IMR-90 (cell line): ENCODE measurements at places on chromosomes 12 and 14. TPM values are rescaled to one million over a fixed set of nuclear protein-coding genes. Genes with fewer than 3 reads are reported as not detected.

- no peak overlapping the region for H3K27ac ChIP-seq
- H3K4me3 ChIP-seq = no peak overlapping the region
- no peak for DNase-seq
- peaks cover 1% of the 10 kb centered on the region; the same call in 1 of the 2 replicates for H3K4me1 ChIP-seq
- no peaks in the 10 kb centered on the region for H3K36me3 ChIP-seq
Measured at GRCh38 chr12:75579552-75579951, 68.1 kb upstream of the KRR1 start.

P3H3 gene
- total RNA-seq = 25.8 and 27.8 TPM in 2 replicates

- no peaks in the 10 kb centered on the region for H3K36me3 ChIP-seq
- H3K4me1 ChIP-seq = peaks cover 6% of the 10 kb centered on the region; the same call in 1 of the 2 replicates
- H3K4me3 ChIP-seq = no peak overlapping the region
- H3K27me3 ChIP-seq = no peaks in the 10 kb centered on the region
- H3K27ac ChIP-seq = no peak overlapping the region
- no peak for DNase-seq
Measured at GRCh38 chr14:52797653-52798052, 6.2 kb upstream of the GNPNAT1 start.

TAS2R30 gene
- 5.0 and 7.2 TPM in 2 replicates for total RNA-seq

DNA sequence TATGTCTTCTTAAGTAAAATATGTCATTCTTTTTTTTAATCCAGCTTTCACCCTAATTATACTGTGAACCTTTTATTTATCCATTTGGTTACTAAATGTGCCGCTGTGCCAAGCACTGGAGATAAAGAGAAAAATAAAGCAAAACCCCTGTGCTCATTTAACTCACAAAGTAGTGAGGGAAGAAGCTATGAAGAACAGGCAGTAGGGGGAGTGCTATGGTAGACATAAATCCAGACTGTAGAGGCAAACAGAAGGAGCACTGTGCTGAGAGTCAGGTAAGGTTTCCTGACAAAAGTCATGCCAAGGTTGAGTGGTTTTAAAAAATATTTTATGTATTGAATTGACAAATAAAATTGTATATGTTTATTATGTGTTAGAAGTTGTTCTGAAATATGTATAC is 188.5 kb upstream of the SYT10 start:
- no peak overlapping the region for H3K27ac ChIP-seq
- no peaks in the 10 kb centered on the region for H3K36me3 ChIP-seq
- no peaks in the 10 kb centered on the region for H3K4me1 ChIP-seq
- no peaks in the 10 kb centered on the region for H3K27me3 ChIP-seq

DNA sequence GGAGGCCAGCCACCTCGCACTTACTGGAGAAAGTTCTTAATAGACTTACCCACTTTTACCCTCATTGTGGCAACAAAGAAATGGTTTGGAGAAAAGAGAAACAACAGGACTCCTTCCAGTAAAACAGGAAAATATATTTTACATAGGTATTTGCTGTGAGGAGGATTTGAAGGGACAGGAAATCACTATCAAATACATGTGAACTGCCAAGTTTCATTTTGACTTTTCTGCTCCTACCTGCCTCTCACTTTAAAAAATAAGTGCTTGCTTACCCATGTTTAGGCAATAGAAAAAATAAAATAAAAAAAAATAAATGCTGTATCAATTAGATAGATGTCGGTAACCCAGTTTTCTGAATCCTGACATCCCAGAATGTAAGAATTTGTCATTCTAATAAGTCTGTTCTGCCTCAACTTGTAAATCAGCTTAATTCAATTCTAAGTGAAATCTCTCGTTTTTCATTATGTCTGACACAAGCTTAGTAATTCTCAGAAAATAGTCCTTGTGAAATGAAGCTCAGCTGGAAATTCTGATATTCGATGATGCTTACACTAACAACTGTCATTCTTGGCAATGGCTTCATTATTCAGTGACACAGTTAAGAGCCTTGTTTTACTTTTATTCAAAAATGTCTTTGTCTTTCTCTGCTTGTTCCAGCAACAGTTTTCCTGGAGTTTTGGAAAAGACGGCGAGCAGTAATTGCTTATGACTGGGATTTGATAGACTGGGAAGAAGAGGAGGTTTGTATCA is 131.3 kb downstream of the SLC5A8 start:
- H3K27ac ChIP-seq = no peak overlapping the region
- DNase-seq = no peak
- H3K4me3 ChIP-seq = no peak overlapping the region
- H3K36me3 ChIP-seq = peaks cover 11% of the 10 kb centered on the region
- no peaks in the 10 kb centered on the region for H3K27me3 ChIP-seq

GRCh38 chr12:24177889-24178288 is 228.4 kb upstream of the SOX5 start:
- no peaks in the 10 kb centered on the region for H3K4me1 ChIP-seq
- H3K27me3 ChIP-seq = no peaks in the 10 kb centered on the region
- H3K36me3 ChIP-seq = no peaks in the 10 kb centered on the region
- DNase-seq = no peak
- no peak overlapping the region for H3K27ac ChIP-seq
- no peak overlapping the region for H3K4me3 ChIP-seq

DNA sequence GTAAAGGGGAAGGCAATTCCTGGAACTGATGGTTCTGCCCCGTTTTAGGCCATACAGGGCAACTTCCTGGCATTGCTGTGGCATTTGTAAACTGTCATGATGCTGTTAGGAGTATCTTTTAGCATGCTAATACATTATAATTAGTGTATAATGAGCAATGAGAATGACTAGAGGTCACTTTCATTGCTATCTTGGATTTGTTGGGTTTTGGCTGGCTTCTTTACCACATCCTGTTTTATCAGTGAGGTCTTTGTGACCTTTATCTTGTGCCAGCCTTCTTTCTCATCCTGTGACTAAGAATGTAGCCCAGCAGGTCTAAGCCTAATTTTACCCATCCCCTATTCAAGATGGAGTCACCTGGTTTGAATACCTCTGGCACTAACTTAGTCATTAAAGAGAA is 51.2 kb downstream of the TESPA1 start:
- no peaks in the 10 kb centered on the region for H3K36me3 ChIP-seq
- no peaks in the 10 kb centered on the region for H3K27me3 ChIP-seq
- H3K4me1 ChIP-seq = no peaks in the 10 kb centered on the region; the same call in 1 of the 2 replicates
- peak; percentile 20 for DNase-seq
- no peak overlapping the region for H3K4me3 ChIP-seq

OTUB2 gene
- total RNA-seq = 2.2 and 2.5 TPM in 2 replicates

MYF6 gene
- total RNA-seq = not detected in 2 replicates

METAP2 gene
- total RNA-seq = 72.9 and 108 TPM in 2 replicates

METTL25 gene
- total RNA-seq = 3.0 and 5.8 TPM in 2 replicates

DNA sequence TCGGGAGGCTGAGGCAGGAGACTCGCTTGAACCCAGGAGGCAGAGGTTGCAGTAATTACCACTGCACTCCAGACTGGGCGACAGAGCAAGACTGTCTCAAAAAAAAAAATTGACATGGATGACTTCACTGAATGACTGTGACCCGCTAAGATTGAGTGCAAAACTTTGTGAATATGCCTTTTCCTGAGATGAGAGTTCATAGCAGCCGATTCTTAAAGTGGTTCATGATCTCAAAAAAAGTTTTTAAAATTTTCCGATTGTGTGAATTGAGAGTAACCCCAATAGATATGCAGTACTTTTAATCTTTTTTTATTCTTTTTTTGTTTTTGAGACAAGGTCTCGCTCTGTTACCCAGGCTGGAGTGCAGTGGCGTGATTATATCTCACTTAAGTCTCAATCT is 1.2 kb downstream of the TCTN1 start:
- DNase-seq = no peak
- peaks cover 2% of the 10 kb centered on the region; the same call in 1 of the 2 replicates for H3K36me3 ChIP-seq
- H3K4me1 ChIP-seq = no peaks in the 10 kb centered on the region
- H3K27ac ChIP-seq = no peak overlapping the region
- H3K27me3 ChIP-seq = no peaks in the 10 kb centered on the region

DNA sequence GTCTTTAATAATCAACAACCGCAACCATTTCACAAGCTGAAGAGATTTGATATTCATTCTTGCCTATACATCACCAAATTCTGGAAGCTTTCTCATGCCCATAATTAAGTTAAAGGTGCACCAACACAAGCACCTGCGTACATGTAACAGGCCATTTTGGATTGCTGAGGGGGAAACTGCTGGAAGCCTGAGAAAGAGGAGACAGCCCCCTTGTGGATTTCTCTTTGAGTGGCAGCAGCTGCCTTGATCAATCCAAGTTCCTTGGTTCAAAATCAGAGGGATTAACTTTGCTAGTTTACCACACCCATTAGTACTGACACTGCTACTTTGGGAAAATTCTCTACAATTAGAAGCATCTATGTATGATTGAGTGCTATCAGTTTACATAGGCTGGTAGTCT is 321.1 kb downstream of the NOVA1 start:
- no peaks in the 10 kb centered on the region for H3K36me3 ChIP-seq
- no peak for DNase-seq
- H3K27me3 ChIP-seq = no peaks in the 10 kb centered on the region
- no peak overlapping the region for H3K27ac ChIP-seq
- H3K4me3 ChIP-seq = no peak overlapping the region
- H3K4me1 ChIP-seq = peaks cover 2% of the 10 kb centered on the region

GRCh38 chr12:44441155-44441554 is 435.0 kb downstream of the NELL2 start:
- no peaks in the 10 kb centered on the region for H3K27me3 ChIP-seq
- no peaks in the 10 kb centered on the region for H3K4me1 ChIP-seq
- no peak overlapping the region for H3K27ac ChIP-seq
- DNase-seq = no peak

- H3K4me1 ChIP-seq = peaks cover 4% of the 10 kb centered on the region; the same call in 1 of the 2 replicates
- no peak overlapping the region for H3K27ac ChIP-seq
- H3K4me3 ChIP-seq = peak overlapping the region; percentile 26
- H3K36me3 ChIP-seq = no peaks in the 10 kb centered on the region
- peaks cover 78% of the 10 kb centered on the region for H3K27me3 ChIP-seq
Measured at GRCh38 chr12:48001505-48002413, 2.5 kb downstream of the COL2A1 start.

DNA sequence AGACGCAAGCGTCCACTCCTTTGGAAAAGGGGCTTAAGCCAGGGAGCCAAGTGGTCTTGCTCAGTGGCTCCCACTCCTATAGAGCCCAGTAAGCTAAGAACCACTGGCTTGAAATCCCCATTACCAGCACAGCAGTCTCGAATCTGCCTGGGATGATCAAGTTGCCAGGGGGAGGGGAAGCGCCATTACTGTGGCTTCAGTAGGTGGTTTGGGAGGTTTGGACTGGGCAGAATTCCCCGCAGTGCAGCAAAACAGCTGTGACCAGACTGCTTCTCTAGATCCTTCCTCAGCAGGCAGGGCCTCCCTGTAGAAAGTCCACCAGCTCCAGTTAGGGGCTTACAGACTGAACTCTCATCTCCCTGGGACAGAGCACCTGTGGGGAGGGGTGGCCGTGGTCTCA is 115.4 kb downstream of the TMEM117 start:
- H3K27me3 ChIP-seq = no peaks in the 10 kb centered on the region
- DNase-seq = no peak
- no peaks in the 10 kb centered on the region for H3K36me3 ChIP-seq
- H3K4me1 ChIP-seq = no peaks in the 10 kb centered on the region

GRCh38 chr14:86450085-86450484 is 920.1 kb downstream of the FLRT2 start:
- peak; percentile 15 for DNase-seq
- H3K4me1 ChIP-seq = no peaks in the 10 kb centered on the region
- H3K4me3 ChIP-seq = no peak overlapping the region
- no peaks in the 10 kb centered on the region for H3K36me3 ChIP-seq

DNA sequence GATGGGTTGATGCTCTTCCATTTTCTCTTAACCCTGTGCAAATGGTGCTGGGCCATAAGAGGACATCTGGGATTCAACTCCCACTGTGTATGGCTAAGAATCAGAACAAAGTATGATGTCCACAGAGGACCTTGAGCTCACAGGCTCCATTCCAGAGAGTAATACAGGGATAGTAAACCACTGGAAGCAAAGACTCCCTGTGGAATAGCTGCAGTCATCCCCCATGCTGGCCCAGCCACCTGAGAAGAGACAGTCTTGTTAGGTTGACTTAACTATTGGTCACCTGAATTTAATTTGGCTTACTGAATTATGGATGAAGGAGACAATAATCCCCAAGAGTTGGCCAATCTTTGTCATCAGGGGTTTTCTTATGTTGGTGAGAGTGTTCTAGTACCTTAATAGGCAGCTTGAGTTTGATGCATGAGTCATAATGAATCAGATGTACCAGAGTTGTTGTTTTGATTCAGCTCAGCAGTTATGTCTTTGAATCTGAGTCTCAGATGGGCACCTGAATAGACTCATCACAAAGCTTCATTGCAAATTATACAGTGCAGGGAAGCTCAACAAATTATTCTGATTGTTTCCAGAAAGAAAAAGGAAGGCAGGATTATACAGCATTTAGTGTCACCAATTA is 122.7 kb downstream of the SSPN start:
- H3K27me3 ChIP-seq = no peaks in the 10 kb centered on the region
- H3K4me3 ChIP-seq = no peak overlapping the region
- peaks cover 5% of the 10 kb centered on the region; the same call in 1 of the 2 replicates for H3K4me1 ChIP-seq
- no peak overlapping the region for H3K27ac ChIP-seq
- no peaks in the 10 kb centered on the region for H3K36me3 ChIP-seq
- DNase-seq = peak; percentile 84

DNA sequence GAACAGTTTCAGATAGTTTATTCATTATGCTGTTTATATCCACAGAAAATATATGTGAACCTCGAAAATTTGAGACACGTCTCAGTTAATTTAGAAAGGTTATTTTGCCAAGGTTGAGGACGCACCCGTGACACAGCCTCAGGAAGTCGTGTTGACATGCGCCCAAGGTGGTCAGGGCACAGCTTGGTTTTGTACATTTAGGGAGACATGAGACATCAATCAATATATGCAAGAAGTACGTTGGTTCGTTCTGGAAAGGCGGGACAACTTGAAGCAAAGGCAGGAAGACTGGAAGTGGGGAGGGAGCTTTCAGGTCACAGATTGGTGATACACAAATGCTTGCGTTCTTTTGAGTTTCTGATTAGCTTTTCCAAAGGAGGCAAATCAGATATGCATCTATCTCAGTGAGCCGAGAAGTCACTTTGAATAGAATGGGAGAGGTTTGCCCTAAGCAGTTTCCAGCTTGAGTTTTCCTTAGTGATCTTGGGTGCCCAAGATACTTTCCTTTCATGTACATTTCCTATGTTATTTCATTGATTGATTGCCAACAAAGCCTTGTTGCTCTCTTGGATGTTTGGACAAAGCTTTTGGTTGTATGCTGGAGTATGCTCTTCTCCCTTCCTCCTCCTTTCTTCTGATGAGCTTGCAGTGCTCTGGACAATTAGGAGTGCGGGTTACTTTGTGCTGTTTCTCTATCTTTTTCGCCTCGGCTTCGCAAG is 3.2 kb downstream of the SNAPC1 start:
- H3K4me1 ChIP-seq = peaks cover 8% of the 10 kb centered on the region
- no peak for DNase-seq
- H3K36me3 ChIP-seq = peaks cover 9% of the 10 kb centered on the region
- no peaks in the 10 kb centered on the region for H3K27me3 ChIP-seq
- peak overlapping the region; percentile 6; the same call in 1 of the 2 replicates for H3K4me3 ChIP-seq
- H3K27ac ChIP-seq = peak overlapping the region; percentile 37; the same call in 1 of the 2 replicates

GRCh38 chr12:110102255-110102654 is 21.9 kb upstream of the IFT81 start:
- no peaks in the 10 kb centered on the region for H3K36me3 ChIP-seq
- H3K4me1 ChIP-seq = peaks cover 13% of the 10 kb centered on the region
- H3K4me3 ChIP-seq = no peak overlapping the region
- H3K27me3 ChIP-seq = no peaks in the 10 kb centered on the region
